Type B pancreatic cell (in vitro differentiated cells): ENCODE measurements at places on chromosomes 13 and 19.

GRCh38 chr13:111469916-111470506 is 149.6 kb downstream of the TEX29 start:
- peak; percentile 42 for DNase-seq

DNA sequence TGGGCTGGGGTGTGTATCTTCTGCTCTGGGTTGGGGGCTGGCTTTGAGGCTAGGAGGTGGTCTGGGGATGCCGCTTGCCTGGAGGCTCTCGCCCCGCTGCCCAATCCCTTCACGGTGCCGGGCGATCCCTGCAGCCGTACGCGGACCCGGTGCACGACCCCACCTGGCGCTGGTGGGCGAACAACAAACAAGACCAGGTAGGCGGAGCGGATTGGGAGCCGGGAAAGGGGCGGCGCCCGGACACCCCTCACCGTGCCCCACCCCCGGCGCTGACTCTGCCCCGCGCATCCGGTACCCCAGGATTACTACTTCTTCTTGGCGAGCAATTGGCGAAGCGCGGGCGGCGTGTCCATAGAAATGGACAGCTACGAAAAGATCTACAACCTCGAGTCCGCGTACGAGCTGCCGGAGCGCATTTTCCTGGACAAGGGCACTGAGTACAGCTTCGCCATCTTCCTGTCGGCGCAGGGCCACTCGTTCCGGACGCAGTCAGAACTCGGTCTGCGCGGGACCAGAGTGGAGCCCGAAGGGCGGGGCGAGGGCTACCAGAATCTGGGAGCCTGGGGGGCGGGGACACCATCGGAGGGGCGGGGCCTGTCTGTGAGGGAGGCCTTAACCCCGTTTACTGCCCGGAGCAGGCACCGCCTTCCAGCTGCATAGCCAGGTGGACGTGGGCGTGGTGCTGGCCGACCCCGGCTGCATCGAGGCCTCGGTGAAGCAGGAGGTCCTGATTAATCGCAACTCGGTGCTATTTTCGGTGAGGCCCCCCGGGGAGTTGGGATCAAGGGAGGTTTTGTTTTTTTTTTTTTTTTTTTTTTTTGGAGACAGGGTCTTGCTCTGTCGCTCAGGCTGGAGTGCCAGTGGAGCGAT is 12.1 kb upstream of the PSMD8 start:
- peak; percentile 79 for DNase-seq

- DNase-seq = no peak
Measured at GRCh38 chr19:13104360-13104847, 1.7 kb upstream of the LYL1 start.

DNA sequence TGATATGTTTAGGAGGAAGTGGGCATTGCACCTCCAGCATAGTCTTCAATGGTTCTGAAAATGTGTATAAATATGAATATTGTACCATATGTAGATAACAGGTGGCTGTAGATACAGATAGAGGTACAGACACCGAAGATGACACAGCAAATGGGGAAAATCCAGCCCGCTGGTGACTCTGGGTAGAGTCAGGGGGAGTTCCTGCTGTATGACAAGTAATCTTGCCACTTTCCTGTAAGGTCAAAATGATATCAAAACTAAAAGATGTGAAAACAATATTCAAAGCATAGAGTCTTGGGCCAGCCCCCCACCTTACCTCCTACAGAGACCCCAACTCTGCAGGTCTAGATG is 17.8 kb downstream of the C2CD4C start:
- no peak for DNase-seq

- no peak for DNase-seq
Measured at GRCh38 chr13:38954844-38955243, 35.8 kb downstream of the STOML3 start.

- no peak for DNase-seq
Measured at GRCh38 chr13:44758630-44759383, 182.7 kb upstream of the TSC22D1 start.

DNA sequence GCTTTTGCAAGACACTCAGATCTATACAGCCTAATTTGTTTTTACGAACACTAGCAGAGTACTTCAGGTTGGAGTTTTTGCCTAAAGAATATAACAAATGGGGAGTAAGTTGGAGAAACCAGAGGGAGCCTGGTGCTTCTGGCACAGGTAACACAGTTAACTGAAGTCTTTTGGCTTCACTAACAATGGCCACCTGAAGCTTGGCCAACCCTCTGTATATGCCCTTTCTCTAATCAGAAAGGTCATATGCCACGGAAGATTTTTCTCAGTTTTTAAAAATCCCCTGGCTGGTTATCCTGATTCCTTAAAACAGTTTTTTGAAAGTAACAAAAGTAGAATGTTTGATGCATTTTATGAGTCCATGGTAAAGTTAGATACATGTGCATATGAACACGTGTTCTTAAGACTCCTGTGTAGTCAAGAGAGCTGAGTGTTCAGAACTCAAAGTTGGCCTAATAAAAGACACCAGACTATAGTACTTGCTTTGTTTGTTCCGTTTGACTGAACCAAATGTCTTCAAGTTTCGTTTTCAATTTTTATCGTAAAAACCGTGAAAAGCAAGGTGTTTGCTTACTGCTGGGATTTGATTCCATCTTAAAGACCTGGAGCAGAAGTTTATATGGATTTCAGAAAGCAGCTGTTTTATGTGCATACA is 137.5 kb downstream of the KCNRG start:
- DNase-seq = no peak

- no peak for DNase-seq
Measured at GRCh38 chr13:43977911-43978310, 98.2 kb downstream of the LACC1 start.

- DNase-seq = no peak
Measured at GRCh38 chr13:62251734-62252133, 836.1 kb upstream of the PCDH20 start.

GRCh38 chr19:12757544-12758274 is 6.1 kb downstream of the BEST2 start:
- peak; percentile 88 for DNase-seq

- DNase-seq = no peak
Measured at GRCh38 chr19:2926341-2927031, 18.3 kb downstream of the ZNF77 start.

- no peak for DNase-seq
Measured at GRCh38 chr13:64160479-64160878, 2744.8 kb upstream of the PCDH20 start.

- DNase-seq = no peak
Measured at GRCh38 chr13:48646791-48647190, 6.9 kb upstream of the CYSLTR2 start.

DNA sequence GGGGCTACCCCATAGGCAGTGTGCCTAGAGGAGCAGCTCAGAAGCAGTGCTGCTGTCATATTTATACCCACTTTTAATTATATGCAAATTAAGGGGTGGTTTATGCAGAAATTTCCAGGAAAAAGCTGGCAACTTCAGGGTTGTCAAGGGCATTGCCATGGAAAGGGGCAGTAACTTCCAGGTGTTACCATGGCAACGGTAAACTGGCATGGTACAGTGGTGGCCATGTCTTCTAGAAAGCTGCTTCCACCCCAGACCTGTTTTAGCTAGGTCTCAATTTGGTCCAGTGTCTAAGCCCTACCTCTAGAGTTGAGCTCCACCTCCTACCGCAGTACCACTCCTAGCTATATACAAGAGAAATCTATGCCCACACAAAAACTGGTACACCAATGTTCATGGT is 11.3 kb downstream of the PNMA8A start:
- no peak for DNase-seq

GRCh38 chr19:13597640-13598039 is 91.4 kb upstream of the CACNA1A start:
- no peak for DNase-seq

- DNase-seq = no peak
Measured at GRCh38 chr19:39401549-39402345, 4.9 kb upstream of the ZFP36 start.

GRCh38 chr19:41707871-41708371 is 505 bp upstream of the CEACAM5 start:
- DNase-seq = peak; percentile 40

DNA sequence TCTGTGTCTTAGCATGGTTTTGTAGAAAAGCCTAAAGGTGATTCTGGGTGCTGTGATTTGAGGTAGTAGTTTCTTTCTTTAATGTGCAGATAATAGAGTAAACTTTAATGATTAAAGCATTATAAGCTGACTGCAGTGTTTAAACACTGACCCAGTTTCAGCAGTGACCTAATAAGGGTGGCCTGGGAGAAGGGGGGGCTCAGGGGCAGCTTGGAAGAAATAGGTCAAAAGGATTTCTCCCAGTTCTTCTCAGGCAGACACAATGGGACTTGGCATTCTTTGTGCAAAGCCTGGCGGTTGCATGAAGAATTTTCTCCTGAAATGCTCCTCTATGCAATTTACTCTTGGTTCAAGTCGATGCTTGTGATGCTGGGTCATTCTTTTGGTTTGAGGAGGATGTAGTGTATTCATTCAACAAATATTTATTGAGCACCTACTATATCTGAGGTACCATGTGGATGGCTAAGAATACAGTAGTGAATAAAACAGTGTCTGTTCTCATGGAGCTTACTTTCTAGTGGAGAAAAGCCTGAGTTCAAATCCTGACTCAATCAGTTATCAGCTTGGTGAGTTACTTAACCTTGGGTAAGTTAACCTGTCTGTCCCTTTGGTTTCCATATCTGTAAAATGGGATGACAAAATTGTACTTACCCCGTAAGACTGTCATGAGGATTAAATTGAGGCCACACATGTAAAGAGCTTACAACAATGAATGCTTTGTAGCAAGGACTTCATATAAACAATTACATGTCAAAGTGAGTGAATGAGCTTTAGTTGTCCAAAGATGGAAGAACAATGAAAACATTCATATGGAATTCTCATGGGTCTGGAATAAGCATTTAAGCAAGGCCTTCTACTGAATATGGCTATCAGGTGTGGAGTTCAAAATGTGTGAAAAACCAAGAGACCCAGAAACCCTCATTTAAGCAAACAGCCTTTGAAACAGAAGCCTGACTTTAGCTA is 210.2 kb downstream of the KCNRG start:
- DNase-seq = no peak

GRCh38 chr19:41941410-41942202 is 13.4 kb upstream of the ERFL start:
- no peak for DNase-seq

DNA sequence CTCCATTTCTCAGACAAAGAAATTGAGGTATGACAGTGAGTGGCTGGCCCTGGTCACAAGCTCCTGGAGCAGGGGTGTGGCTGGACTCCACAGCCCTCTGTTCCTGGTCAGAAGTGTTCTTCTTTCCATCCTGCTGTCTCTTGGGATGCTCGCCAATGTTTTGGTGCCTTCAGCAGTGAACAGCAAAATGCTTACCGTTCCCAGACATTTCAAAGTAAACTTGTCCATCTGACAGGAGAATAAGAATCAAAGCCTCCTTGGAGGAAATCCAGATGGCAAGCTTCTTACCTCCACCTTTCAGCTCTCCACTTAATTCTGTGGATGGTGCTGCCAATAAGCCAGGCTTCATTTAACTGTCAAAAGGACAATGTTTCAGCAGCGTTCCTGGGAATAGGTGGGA is 954.1 kb downstream of the UQCRFS1 start:
- DNase-seq = no peak

DNA sequence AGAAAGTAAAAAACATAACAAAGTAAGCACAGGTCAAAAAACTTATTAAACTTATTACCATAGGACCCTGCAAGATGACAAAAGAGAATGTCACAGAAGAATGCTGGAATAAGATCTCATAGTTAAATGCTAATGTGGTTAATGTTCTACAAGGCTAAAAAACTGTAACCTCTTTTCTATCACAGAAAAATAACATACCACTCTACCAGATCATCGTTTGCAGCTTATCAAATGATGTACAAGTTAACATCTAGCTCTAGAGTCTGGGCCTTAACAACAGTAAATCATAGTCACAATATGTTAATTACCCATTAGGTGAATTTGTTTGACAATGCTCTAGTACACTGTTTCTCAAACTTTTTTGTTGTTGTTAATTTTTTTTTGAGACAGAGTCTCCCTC is 53.0 kb downstream of the NUFIP1 start:
- no peak for DNase-seq

DNA sequence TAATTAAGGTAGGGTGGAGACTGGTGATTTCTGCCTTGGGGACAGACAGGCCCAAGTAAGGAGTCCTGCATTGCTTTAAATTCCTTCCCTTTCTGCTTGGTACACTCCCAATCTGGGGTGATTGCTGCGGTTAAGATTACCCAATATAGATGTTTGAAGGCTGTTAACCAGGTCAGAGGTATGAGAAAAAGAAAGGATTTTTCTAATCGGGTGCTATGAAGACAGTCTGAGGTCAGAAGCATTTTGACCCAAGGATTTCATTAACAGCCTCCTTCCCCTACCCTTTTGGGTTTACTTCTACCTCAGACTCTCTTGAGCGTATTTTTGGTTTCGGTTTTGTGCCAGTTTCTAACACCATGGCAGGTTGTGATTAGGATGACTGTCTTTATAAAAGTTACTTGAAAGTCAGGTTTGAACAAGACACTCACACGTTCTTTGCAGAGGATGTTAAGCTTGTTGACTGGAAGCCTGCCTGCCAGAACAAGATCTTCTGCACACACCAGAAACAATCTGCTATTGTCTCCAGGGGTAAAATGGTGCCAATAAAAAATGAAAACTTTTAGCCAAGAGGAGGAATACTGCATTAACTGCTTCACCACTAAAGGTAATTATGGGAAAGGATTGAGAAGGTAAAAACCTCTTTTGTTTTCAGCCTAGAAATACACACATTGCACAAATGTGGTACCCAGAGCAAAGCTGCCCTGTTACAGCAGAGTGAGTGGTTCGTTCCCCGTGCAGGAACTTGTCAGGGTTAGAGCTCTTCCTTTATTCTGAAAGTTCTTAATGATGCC is 108.8 kb downstream of the NDFIP2 start:
- DNase-seq = no peak

DNA sequence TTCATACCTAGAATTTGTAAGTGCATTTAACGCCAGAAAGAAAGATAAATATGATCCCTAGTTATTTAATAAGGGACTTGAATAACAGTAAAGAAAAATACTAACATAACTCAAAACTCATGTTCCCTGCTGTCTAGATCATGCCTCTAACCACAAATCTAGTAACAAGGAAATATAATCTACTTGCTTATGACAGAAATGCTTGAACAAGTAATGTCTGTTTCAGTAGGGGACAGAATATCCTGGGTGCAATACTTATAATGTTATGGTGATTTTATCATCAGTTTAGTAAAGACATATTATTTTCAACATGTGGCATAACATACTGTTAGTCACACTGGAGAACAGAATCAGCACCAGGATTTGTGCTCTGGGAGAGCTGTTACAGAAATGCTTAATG is 861.9 kb upstream of the SLITRK1 start:
- no peak for DNase-seq

DNA sequence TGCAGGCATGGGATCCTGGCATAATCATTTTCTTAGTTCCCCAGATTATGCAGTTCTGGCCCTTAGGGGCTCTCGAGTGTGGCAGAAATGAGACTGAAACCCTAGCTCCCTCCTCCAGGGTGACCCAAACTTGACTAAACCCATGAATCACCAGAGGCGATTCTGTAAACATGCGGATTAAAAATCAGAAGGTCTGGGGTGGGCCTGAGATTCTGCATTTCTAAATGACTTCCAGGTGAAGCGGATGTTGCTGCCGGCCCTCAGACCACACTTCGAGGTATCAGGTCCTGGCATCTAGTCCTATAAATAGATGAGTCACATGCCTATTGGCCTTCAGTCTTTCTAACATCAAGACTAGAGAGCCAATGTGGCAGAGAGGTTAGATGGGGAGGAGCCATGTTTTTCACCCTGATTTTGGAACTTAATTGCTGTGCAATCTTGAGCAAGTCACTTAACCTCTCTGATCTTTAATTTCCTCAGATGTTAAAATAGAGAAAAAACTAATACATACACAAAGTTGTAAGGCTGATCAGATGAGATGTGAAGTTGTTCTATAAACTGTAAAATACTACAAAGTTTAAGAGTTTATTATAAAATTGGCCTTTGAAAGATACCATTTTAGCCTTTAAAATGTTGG is 431.2 kb downstream of the FOXO1 start:
- no peak for DNase-seq
